Dorsolateral prefrontal cortex (tissue), 122 donors: ENCODE measurements at places on chromosomes 5 and 9.

- no peak for DNase-seq
Observed at GRCh38 chr5:84650429-84650828, 265.7 kb upstream of the EDIL3 start.

GRCh38 chr9:2174306-2174705 is 159.2 kb downstream of the SMARCA2 start:
- no peak for DNase-seq

DNA sequence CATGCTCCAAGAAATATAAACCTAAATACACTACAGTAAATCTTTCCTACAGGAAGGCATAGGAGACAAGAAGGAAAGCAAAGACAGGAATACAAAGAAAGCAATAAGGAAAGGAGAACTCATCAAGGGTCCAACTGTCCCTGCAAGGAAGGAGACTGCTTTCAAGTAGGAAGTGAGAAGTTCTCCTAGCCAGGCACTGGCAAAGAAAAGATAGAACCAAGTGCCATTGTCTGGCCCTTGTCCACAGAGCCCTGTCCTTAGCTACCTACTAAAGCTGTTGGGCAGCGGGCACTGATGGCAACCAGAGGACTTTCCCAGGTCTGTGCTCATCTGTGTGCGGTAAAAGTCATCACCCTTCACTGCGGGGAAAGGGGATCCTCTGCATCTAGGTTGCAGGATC is 108.2 kb downstream of the KLHL3 start:
- no peak for DNase-seq

GRCh38 chr5:77355751-77356150 is 136.4 kb downstream of the WDR41 start:
- no peak for DNase-seq

GRCh38 chr5:159906943-159907342 is 9.3 kb upstream of the ADRA1B start:
- no peak for DNase-seq

GRCh38 chr9:88775037-88775471 is 216.2 kb upstream of the S1PR3 start:
- DNase-seq = no peak

DNA sequence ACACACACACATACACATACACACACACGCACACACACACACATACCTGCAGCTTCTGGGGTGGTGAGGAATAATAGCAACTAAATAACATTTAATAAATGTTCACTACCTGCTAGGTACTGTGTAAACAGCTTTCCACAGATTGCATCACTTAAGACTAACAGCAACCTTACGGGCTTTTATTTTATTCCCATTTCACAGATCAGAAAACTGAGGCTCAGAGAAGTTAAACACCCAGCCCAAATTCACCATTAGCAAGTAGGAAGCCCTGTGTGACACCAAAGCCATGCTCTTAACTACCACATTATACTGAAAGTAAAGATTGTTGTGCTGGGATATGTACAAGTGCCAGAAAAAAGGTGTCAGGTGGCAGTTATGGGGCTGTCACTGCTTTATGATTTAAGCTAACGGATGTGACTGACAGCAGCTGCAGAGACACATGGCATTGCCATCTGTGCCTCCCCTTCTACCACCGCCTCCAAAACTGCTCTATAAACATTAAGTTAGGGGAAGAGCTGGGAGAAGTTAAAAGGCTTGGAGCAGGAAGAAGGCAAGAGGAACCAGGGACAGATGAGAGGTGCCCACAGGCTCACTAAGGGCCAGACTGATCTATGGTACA is 13.6 kb downstream of the MTMR12 start:
- no peak for DNase-seq

GRCh38 chr9:99885747-99886146 is 20.7 kb upstream of the STX17 start:
- DNase-seq = no peak

GRCh38 chr9:2199999-2200796 is 185.1 kb downstream of the SMARCA2 start:
- DNase-seq = no peak

DNA sequence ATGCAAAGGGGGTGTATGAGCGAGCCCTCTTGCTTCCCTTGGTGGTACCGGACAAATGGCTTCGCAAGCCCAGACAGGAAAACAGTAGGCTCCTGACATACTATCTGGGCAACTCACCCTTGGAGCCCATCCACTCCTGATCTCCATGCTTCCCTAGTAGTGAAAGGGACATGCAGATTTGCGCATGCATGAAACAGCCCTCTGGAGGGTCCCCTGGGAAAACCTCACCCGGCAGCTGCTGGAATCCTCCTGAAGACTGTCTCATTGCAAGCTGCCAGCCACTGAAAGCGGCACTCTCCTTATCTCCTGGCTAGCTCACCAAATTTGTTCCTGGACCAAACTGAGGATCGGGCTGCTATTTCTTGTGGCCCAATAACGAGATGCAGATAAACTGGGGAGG is 10.2 kb downstream of the ZNF169 start:
- no peak for DNase-seq
